CD4-positive, alpha-beta T cell (primary cell): ENCODE measurements at places on chromosomes 12 and 14. TPM values are rescaled to one million over a fixed set of nuclear protein-coding genes. Genes with fewer than 3 reads are reported as not detected.

- H3K27ac ChIP-seq: no peak overlapping the region
- H3K4me3 ChIP-seq: no peak overlapping the region
- H3K36me3 ChIP-seq: no peaks in the 10 kb centered on the region
- DNase-seq: no peak
- peaks cover 23% of the 10 kb centered on the region for H3K27me3 ChIP-seq
These were observed 21.9 kb downstream of the PTPRB start for GRCh38 chr12:70615174-70615866.

GRCh38 chr12:68901145-68901544 lies 31.8 kb downstream of the CPM start:
- H3K27ac ChIP-seq: no peak overlapping the region
- H3K27me3 ChIP-seq: no peaks in the 10 kb centered on the region
- H3K36me3 ChIP-seq: no peaks in the 10 kb centered on the region
- no peaks in the 10 kb centered on the region for H3K4me1 ChIP-seq
- DNase-seq: no peak
- no peak overlapping the region for H3K4me3 ChIP-seq

DNA sequence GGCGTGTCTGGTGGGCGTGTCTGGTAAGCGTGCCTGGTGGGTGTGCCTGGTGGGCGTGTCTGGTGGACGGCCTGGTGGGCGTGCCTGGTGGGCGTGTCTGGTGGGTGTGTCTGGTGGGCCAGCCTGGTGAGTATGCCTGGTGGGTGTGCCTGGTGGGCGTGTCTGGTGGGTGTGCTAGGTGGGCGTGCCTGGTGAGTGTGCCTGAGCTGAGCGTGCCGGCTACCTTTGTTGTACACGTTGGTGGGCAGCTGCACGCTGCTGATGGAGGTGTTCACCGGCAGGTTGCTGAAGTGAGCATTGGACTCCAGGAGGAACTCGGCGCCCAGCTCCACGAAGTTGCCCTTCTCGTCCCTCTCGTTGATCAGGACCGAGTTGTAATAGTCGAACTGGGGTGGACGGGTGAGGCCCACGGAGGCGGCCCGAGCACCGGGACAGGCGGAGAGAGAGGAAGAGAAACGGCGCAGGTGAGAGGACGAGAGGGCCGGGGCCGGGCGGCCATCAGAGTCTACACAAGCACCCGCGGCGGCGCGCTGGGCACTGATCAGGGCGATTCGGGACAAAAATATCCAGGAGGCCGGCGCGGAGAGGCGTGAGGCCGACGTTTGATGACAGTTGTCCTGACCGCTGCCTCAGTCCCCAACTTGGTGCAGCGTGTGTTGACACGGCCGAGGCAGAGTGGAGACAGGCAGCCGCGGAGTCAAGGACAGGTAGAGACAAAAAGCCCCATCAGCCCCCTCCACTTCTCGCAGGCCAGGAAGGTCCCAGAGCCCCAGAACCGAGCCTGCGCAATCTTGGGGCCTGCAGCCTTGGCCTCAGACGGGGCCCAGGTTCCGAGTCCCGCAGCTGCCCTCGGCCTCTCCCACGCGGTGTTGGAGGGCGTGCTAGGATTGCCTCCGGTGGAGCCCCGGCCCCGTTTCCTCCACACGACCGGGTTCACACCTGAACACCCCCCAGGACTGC lies 10.5 kb downstream of the CACNA2D4 start:
- peak overlapping the region; percentile 12 for H3K4me3 ChIP-seq
- peaks cover 9% of the 10 kb centered on the region for H3K4me1 ChIP-seq
- DNase-seq: peak; percentile 37

Gene C14orf180
- not detected for total RNA-seq
